ENCODE measurements at places on chromosomes 7 and 10.

- no peak for DNase-seq
Measured at GRCh38 chr10:71587941-71588573, 131.5 kb downstream of the C10orf105 start.

DNA sequence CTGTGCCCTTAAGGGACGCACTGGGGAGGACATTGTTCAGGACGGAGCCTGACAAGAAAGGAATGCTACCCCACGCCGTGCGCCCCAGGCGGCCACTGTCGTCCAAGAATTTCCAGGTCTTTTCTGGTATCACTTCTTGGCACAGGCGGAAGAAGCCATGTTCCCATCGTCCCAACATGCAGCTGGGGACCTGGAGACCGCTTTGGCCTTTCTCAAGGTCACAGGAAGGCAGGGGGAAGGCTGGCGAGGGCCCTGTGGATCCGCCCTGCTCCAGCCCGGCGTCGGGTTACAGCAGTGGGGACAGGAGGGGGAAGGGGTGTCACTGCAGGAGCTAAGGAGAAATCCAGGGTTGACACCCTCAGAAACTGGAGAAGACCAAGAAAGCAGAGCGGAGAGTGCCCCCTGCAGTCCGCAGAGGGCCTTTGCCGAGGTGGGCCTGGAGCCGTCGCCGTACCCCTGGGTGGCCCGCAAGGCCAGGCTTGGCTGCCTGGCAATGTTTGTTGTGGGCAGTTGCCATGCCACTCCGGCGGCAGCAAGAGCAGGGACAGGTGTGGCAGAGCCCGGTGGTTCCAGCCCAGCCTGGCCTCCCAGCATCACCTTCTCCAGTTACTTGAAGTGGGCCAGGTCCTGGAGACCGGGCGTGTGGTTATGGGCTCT is 104.1 kb downstream of the LHPP start:
- no peak for DNase-seq

- no peak for DNase-seq
Measured at GRCh38 chr7:103947026-103947655, 42.3 kb downstream of the RELN start.

GRCh38 chr7:33050535-33051318 is 11.8 kb downstream of the NT5C3A start:
- no peak for DNase-seq

DNA sequence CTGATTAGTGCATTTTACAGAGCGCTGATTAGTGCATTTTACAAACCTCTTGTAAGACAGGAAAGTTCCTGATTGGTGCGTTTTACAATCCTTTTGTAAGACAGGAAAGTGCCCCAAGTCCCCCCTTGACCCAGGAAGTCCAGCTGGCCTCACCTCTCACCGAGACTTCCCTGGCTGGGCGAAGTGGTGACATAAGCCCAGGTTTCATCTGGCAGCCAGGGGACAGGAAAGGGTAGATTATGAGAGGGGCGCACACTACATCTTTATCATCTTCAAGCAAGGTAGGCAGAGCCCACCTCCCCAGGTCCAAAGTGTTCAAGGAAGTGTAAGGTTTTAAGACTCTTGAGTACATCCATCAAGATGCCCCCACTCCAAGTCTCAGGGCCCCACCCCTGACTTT is 5.5 kb upstream of the GDF10 start:
- DNase-seq = no peak

GRCh38 chr7:1493571-1493970 is 10.6 kb downstream of the INTS1 start:
- no peak for DNase-seq

- DNase-seq = no peak
Measured at GRCh38 chr10:15393139-15393825, 22.2 kb upstream of the FAM171A1 start.

- no peak for DNase-seq
Measured at GRCh38 chr7:100208911-100209408, 10.8 kb upstream of the PVRIG start.

DNA sequence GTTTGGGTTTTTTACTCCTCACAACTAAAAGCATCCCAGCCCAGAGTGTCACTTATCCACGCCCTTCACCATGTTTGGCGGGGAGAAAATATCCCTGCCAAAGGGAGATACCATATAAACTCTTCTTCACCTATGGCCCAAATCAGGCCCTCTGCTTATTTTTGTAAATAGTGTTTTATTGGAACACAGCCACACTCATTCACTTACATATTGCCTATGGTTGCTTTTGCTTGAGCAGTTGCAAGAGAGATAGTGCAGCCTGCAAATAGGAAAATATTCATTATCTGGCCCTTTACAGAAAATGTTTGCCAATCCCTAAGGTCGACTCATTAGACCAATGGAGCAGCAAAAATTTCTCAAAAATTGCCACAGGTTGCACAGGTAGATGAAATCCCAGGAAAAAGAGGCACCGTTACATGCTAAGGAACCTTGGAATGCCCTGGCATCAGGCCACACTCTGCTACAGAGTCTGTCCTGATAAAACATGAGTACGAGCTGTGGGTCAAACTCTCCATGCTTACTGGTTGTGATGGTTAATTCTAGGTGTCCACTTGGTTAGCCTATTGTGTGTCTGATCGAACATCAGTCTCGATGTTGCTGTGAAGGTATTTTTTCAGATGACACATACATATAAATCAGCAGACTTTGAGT is 7.9 kb upstream of the RASSF4 start:
- no peak for DNase-seq

- no peak for DNase-seq
Measured at GRCh38 chr7:17371671-17372524, 73.4 kb downstream of the AHR start.

DNA sequence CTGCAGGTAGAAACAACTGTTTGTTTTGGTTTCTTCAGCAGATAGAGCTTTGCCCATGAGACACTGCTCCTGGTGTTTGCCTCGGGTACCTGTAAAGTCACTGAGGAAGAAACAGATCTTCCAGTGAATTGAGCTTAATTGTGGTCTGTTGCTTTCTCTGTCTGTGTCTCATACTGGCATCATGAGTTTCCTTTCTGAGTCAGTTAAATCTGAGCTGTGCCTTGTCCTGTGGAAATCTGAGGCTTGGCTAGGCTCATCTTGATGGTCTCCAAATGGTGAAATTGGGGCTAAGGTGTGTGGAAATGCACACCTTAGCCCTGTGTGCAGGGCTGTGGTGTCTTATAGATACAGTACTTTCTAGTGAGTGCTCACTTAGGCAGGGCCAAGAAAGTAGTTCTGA is 67.4 kb downstream of the GBF1 start:
- DNase-seq = no peak

- no peak for DNase-seq
Measured at GRCh38 chr10:29026065-29026797, 262.6 kb upstream of the LYZL1 start.

DNA sequence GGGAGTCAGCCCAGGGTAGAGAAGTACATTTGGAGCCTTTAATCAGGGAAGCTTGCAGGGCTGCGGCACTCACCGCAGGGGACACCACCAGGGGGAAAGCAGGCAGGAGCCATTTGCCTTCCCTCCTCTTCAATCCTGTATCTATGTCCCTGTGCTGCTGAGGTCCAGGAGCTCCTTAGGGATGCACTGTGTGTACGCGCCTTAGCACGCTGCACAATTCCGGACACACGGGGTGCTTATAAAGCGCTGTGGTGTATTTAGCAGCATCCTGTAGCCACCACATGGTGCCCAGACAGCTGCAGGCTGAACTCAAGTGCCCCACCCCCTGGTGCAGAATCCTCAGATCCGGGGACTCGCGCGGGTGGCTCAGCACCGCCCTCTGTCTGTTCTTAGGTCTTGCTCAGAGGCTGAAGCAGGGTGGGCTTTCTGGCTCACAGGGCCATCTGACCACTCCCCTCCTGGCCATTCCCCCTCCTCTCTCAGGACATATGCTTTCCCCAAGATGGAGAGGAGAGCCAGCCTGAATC is 421.4 kb downstream of the SDK1 start:
- no peak for DNase-seq

- no peak for DNase-seq
Measured at GRCh38 chr10:49751216-49751615, 10.9 kb downstream of the OGDHL start.

DNA sequence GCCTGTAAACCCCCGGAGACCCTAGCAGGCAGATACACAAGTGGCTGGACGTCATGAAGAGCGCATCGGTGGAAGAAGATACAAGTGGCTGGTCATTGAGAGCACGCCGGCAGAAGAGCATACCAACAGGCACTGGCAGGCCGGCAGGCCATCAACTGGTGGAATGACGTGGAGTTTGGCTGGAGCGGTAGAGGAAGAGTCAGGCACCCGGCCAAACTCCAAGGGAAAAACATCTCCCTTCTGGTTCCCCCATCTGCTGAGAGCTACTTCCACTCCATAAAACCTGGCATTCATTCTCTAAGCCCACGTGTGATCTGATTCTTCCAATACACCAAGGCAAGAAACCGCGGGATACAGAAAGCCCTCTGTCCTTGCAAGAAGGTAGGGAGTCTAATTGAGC is 113.4 kb upstream of the NPSR1 start:
- no peak for DNase-seq

GRCh38 chr7:123355576-123356190 is 155.9 kb upstream of the SLC13A1 start:
- DNase-seq = no peak

DNA sequence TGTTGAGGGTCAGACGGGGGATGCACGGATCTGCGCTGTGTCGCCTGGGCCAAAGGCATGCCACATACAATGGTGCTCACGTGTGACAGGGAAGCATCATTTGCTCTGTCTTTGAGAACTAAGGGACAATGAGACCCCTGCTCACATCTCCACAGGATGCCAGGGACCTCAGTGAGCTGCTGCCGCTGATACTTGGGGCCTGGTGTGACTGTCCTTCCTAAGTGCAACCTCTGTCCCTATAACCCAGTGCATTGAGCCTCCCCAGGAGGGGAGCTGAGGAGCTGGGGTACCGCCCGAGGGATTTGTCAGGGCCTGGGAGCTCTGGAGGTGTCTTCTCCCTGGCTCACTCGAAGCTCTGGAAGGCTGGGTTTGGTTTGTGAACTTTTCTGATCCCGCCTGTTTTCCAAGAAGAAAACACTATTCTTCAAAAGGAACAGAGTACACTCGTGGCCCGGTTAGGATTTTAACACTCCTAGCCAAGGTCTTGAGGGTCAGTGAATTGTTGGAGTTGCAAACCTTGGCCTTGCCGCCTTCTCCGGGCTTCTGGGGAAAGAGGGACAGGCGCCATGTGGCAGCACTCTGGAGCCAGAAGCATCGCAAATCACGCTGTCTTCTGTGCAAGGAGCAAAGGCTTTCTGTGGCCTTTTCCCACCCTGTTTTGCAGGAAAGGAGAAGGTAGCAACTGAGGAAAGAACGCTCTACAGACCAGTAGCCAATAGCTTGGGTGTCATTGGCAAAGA is 26.2 kb upstream of the CTBP2 start:
- DNase-seq = no peak

DNA sequence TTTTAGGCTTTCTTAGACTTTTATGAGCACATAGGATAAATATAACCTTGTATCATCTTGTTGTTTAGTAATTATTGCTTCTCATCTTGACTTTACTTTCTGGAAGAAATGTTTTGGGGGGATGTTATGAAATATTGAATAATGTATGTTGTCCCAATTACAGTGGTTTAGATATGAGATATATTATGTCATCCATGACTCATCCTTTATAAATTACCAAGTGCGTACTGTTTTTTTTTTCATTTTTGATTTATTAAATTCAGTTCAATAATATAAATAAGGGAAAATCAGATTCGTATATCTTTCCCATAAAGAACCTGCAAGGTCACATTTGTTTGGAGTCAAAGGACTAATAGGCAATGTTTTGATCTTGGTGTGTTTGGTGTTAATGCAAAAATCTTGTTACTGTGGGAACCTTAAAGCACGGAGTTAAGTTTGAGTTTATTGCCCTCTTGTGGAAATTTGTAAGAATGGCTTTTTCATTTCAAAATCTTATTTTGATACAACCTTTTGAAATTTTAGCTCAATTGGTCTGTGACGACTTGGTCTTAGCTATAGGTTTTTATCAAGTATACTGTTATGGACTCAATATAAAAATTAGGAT is 108.6 kb downstream of the SRI start:
- no peak for DNase-seq

GRCh38 chr10:115091161-115091560 is 2.0 kb upstream of the ATRNL1 start:
- no peak for DNase-seq

DNA sequence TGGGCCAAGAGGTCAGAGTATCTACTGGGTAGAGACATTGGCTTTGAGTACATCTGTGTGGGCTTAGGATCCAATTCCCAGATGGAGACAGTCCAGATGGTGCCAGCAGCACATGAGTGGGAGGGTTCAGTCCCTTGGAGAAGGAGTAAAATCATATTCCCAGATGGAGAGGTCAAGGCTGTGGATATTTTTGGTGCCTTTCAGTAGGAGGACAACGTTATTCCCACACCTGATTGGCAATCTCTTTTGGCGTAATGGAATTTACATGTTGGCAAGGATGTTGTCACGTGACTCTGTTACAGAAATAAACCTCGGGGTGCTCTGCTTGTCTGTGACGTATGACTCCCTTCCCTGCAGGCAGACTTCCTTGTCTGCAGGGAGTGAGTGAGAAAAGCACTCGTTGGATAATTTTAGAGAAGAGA is 27.6 kb downstream of the NPS start:
- no peak for DNase-seq

DNA sequence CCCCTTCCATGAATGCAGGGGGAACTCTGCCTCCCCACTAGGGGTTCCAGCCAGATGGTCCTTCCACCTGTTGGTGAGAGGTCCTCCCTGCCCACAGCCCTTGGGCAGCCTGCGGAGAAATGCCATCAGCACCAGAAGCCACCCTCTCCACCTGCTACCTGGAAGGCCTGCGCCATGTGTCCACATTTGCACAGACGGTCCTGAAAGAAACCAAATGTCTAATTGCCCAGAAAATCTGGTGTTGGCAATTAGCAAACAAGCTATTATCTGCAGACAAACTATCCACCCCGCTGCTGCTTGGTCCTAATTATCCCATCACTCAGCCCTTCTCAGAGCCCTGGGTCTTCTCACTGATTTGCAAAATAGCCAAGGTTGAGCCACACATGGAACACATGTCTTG is 32.3 kb downstream of the HSPA12A start:
- no peak for DNase-seq

DNA sequence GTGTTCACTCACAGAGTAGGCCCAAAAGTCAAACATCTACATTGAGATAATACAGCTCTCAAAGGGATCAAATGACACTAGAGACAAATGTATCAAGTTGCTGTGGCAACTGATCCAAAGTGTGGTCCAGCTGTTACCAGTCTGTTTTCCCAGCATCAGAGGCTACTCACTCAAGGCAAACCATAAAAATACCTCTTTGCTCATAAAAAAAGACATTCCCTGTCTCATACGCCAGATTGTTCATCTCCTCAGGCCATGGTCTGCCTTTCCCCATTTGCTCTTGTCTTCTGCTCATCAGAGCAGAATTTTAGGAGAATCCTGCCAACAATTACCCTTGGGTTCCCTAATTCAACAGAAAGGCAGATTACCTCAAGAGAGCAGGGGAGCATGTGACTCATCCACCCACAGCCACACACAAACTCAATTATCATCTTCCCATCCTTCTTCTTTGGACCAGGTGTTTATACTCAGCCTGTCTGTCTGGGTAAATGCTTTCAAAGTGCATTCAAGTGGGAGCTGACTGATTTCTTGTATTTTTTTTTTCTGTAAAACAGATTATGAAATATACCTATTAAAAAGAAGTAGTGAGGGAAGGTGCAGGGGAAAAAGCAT is 226.5 kb upstream of the HPS1 start:
- DNase-seq = no peak

GRCh38 chr7:142130267-142130666 is 18.7 kb downstream of the MGAM2 start:
- no peak for DNase-seq

GRCh38 chr7:45211066-45211465 is 53.5 kb downstream of the RAMP3 start:
- DNase-seq = no peak

Data from liver (tissue), 10 donors.